ENCODE measurements at places on chromosomes 7 and 10. TPM values are rescaled to one million over a fixed set of nuclear protein-coding genes. Genes with fewer than 3 reads are reported as not detected.

- no peak for DNase-seq
These were observed 27.9 kb downstream of the IFIT5 start for GRCh38 chr10:89442289-89442688.

DNA sequence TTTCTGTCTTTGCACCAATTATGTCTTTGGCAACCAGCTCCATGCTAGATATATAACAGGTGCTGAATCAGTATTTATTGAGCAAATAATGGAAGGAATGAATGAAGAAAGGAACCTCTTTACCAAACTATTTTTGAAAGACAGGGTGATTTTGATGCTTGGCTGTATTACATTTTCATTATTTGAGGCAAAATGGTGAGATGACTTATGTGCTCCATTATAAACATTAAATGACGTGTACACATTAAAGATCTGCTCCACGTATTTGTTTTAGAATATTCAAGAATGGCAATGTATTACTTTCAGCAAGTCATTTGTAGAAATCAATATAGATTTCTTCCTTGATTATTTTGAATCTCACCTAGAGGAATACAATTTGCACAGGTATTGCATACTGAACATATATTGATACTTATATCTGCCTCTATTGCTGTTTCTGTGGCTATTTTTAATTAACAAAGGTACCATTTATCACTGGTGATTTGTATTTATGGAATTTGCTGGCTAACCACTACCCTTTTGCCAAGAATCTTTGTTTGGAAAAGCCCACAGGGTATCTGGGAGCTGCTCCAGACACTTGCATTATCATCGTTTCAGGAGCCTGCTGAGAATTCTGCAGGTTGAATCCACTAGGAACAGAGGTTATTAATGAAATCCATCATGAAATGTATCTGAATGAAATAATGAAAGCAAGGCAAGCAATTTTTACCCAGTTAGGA lies 92.2 kb downstream of the SEMA3C start:
- no peak for DNase-seq

DNA sequence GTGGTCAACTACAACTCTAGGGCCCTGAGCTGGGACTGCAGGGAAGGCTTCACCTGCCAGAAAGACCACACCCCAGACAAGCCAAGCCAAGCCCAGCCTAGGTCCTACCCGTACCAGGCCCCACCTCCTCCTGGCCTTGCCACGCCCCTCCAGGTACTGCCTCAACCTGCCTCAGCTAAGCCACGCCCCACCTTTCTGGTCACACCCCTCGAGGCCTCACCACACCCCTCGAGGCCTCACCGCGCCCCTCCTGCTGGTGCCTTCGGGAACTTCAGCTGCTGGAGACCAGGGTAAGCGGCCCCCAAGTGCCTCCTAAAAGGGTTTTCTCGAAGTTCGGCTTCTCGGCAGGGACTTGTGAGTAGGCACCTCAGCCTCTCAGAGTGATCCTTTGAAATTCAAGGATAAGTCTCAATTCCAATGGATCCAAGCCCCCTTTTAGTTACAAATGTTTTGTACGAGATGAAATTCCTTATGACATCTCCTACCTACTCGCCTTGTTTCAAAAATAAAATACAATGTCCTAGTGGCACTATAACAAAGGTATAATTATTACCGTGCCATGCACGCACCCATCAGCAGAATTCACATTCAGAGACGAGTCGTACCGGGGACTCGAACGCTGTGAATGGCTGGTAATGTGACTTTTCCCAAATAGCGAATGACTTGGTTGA lies 171.2 kb downstream of the ARHGAP21 start:
- no peak for DNase-seq

DNA sequence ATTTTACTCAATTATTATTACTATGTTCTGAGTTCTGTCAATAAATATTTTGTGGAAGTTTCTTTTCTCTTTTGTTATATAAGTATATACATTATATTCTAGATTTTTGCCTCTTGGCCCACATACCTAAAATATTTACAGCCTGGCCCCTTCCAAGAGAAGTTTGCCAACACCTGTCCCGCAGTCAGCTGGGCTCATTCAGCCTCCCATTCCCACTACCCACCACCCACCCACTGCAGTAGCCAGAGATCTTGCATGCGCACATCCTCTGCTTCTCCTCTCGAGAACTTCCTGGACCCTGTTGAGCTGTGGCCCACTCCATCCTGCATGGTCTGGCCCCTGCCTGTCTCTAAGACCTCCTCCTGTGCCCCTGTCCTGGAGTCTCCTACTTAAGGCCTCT lies 33.6 kb downstream of the WIPF3 start:
- no peak for DNase-seq

DNA sequence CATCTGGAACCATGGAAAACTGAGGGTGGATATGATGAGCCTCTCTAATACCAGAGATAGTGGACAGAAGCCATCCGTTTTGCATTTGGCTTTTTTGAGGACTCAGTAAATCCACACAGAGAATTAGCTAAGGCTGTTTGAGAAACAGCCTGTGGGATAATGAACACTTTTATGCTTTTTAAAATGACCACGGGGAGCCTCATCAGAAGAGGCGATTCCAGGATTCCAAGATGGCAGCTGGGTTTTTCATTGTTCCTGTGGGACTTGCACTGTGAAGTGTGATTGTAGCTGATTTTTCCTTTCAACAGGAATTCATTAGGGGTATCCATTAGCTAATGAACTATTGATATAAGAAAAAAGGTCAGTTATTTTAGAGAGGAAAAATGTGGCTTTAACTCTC lies 353.2 kb downstream of the AUTS2 start:
- no peak for DNase-seq

DNA sequence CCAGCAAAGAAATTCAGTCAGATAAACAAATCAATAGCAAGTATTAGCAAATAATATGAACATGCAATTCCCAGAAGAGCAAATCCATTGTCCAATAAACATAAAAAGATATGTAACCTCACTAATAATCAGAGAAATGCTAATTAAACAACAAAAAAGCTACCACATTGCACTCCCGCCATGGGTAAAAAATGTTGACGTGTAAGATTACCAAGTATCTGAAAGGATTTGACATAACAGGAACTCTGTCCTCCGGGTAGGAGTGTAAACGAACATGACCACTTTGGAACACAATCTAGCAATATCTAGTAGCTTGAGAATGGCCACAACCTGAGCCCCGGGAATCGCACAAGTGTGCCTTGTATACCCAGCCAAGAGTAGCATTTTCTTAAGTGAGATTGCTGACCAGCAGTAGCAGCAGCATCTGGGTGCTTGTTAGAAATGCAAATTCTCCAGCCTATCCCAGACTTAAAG lies 31.6 kb downstream of the DYDC1 start:
- no peak for DNase-seq

- no peak for DNase-seq
These were observed 332.6 kb upstream of the ZNF32 start for GRCh38 chr10:43981232-43981631.

DNA sequence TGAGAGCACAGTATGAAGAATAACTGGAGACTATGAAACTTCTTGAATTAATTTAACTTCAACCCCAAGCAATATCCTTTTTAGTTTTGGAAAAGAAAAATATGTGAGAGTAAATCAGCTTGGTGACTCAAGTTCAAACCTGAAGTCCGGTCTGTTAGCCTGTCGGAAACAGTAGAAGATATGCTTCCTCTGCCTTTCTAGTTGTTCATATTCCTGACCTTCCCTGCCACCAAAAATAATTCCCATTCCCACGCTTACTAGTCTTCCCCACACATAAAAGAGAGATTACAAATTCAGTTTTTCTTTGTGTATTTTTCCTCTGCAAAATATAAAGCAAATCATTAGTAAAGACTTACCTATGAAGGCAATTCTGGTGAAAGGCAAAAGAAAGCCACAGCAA lies 3.6 kb downstream of the SEMA3D start:
- no peak for DNase-seq

GRCh38 chr10:34217524-34217923 lies 597.6 kb downstream of the PARD3 start:
- no peak for DNase-seq

- no peak for DNase-seq
These were observed 74.0 kb downstream of the WNT2 start for GRCh38 chr7:117248829-117249228.

DNA sequence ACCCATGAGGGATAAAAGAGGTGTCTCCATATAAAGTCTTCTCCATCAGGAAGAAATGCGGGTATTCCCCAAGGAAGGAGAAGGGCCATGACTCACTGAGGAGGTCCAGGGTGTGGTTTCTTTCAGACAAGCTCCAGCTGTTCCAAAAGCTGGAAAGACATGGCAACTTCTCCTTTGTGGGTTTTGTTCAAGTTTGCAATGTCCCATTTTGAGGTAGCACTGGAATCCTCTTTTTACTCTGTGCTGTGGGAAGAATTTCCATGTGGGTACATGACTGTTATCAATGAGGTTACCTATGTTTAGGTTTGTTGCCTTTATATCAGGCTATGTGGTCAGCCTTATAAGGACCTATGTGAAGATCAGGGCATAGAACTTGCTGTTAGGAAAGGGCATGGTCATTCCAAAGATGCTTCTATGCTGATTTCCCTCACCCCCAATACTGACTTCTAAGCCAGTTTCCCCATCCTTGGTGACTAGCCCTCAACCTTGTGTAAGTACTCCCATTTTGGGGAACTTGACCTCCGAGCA lies 697.5 kb downstream of the INHBA start:
- peak; percentile 43 for DNase-seq

GRCh38 chr7:55272328-55272727 lies 92.8 kb upstream of the LANCL2 start:
- no peak for DNase-seq

- no peak for DNase-seq
These were observed 51.4 kb downstream of the PCDH15 start for GRCh38 chr10:54749623-54750022.

DNA sequence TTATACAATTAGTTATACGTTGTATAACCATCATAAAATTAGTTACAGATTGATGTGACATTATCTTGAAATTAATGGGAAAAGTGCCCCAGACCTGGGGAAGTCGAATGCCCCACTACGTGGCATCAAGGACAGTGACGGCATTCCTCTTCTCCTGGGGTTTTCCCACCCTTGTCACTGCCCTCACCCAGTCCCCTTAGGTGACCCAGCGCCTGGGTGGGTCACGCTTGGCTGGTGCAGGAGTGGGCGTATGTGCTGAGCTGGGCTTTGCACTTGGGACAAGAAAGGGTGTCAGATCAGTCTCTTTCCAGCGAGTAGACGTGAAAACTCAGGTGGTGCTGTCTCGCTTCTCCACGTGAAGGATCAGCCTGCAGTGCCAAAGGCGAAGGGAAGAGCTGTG lies 7.6 kb downstream of the FOXK1 start:
- DNase-seq = no peak

BTBD16 gene
- polyA plus RNA-seq = not detected

VWA2 gene
- 0.07 TPM for polyA plus RNA-seq

ANXA11 gene
- polyA plus RNA-seq = 210 TPM

CHAT gene
- polyA plus RNA-seq = not detected

NSMCE4A gene
- 24.7 TPM for polyA plus RNA-seq

GDF10 gene
- not detected for polyA plus RNA-seq

SORBS1 gene
- 1.1 TPM for polyA plus RNA-seq

MOGAT3 gene
- polyA plus RNA-seq = not detected
